Astrocyte (in vitro differentiated cells and primary cell): ENCODE measurements at places on chromosomes 2 and 18.
A peak's percentile ranks its signal among the peaks of the same experiment; 100 is the strongest.

GRCh38 chr2:16656784-16657391 lies 8.7 kb downstream of the CYRIA start:
- DNase-seq: no peak

DNA sequence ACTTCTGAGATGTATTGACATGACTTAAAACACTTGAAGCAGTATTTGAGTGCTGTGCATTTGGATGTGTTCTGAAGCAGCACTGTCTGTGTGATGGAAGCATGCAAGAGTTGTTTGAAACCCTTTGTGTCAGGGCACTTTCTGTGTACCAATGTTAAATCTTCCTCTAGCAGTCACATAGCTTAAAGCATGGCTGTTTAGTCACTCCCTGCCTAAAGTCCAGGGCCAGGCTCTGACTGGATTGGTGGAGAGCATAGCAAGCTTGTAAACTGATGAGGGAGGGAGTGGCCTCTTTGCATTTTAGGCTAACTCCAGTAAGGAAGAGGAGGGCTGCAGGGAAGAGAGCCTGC lies 73.5 kb downstream of the MYO1B start:
- DNase-seq: peak; percentile 69

DNA sequence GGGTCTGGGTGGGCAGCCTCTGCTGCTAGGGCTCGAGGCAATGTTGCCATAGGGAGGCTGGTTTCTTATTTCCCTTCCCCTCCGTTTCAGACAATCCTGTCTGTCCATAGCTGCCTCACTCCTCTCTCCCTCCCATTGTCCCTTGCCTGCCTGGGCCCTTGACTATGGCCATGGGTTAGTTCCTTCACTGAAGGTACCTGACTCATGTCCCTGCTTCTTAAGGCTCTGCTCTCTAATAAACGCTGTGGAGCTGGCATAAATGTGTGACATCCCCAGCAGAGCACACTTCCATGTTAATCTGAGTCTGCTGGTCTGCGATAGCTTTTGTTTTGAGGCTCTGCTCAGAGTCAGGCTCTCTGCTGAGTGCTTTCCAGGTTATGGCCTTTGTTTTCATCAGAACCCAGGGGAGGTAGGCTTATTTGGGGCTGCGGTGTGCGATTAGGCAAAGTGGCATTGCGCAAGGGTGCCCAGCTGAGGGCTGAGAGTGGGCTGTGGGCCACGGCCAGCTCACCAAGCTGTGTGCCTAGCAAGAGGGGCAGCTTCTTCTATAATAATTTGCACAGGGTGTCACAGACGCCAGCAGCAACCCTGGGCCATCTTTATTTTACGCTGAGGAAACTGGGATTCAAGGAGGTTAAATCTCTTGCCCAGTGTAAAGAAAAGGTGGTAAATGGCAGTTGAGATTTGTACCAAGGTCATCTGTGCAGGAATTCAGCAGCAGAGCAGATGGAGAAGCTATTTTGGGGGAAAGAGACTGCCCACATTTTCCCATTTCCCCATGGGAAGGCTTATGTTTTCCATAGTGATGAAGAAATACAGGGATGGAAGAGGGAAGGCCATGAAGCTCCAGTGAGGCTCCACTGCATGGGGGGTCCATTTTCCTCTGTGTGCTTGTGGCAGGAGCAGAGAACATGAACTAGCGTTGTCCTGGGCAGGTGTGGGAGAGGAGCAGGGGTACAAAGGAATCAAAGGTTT lies 25.6 kb downstream of the MRPL33 start:
- DNase-seq: no peak

GRCh38 chr18:8889489-8889888 lies 184.1 kb downstream of the MTCL1 start:
- DNase-seq: peak; percentile 87

GRCh38 chr2:99096728-99097127 lies 44.8 kb upstream of the C2orf15 start:
- DNase-seq: no peak

DNA sequence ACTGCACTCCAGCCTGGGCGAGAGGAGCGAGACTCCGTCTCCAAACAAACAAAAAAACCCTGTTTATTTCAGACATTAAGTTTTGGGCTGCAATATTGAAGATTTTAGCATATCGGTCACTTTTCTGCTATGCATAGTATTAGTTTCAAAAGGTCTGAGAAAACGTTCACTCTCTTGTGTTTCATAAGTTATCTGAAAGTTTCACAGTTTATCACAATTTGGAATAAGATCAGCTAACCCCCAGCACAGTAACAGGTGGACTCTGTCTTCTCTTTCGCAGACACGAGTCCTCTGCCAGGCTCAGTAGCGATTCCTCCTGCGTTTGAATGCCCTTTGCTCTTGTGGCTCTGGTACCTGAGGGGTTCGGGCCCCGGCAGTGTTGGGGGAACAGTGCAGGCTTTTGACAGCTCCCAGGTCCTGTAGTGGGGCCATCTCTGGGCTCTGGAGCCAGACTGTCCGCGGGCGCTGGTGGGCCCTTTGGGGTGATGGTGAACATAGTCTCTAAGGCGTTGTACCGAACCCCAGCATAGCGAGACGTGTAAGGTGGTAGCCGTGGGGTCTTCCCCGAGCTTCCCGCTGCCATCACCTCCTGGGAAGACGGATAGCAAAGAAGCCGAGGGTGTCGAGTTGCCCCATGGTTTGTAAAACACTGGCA lies 20.4 kb downstream of the NFATC1 start:
- DNase-seq: no peak
